ENCODE measurements at places on chromosomes 1 and 21.
A peak's percentile ranks its signal among the peaks of the same experiment; 100 is the strongest.

- DNase-seq = peak; percentile 59
Observed at GRCh38 chr21:34801519-34802132, 132.8 kb downstream of the CLIC6 start.

GRCh38 chr1:37892151-37893047, 33.0 kb upstream of the MTF1 start:
- no peak for DNase-seq

DNA sequence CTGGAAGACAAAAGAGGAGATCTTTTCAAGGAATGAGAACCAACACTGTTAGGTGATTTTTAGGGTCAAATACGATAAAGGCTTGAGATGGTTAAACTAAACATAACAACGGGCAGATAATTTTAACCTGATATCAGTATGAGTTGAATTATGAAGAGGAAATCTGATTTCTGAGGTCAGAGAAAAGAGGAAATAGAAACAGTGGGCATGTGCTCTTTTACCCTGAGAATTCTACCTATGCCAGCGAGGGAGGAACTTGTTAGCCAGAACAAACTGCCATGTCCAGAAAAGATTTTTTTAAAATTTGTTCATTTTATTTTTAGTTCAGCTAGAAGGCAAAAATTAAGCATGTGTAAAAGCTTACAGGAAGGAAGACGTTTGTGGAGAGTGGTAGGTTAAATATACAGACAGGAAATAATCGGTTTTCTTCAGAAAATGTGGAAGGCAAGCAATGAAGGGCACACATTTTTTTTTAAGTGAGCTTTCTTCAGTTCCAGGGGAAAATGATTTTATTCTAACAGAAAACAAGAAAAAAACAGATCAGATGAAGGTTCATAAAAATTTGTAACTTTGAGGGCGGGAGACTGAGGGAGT, 1745.3 kb downstream of the MRPL39 start:
- DNase-seq = no peak

- no peak for DNase-seq
Observed at GRCh38 chr1:17287130-17287776, 20.7 kb upstream of the PADI4 start.

GRCh38 chr21:32477424-32477745, 64.9 kb downstream of the EVA1C start:
- DNase-seq = no peak

- DNase-seq = no peak
Observed at GRCh38 chr1:245160288-245160687, 5.5 kb downstream of the KIF26B start.

DNA sequence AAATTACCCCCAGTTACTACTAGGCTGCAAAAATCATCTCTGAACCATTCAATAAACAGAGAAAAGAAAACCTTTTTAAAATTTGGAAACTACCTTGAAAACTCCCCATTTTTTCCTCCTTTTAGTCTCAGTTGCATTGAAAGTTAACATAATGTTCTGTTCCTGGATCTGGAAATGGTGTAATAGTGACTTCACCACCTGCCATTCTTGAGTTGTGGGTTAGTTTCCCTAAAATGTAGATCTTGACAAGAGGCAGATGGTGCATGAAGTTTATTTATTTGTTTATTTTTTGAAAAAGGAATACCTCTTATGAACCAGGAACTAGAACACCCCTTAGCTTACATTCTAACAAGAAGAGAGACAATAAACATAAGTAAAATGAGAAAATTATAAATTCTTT, 72.8 kb downstream of the ATF6 start:
- DNase-seq = no peak

DNA sequence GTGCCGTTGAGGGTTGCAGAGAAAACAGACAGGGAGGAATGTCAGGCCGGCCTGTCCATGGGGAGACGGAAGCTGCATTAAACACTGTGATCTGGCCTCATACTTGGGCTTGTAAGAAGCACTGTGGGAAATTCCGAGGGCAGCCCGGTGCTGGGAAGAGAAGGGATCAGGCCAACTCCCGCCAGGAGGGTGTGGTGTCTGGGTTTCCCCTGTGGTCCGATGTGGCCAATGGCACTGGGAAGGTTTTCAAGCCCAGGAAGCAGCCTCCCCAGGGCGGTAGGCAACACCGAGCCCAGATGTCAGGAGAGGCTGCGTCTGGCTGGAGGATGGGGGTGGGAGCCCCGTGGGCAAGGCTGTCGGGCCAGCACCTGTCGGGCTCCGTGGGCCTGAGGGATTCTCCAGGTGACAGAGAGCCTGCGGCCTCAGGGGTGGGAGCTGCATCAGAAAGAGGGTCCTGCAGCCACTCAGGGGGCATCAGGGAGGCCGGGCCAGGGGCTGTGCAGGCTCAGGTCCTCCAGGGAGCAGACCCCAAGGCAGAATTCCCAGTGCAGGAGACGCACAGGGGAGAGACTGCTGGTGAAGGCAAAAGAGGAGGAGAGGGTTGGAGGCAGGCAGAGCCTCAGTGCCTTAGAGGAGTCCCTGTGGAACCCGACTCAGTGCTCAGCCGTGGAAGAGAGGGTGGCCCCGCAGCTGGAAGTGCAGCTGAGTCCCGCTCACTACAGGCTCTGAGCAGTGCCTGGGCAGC, 8.4 kb downstream of the UBASH3A start:
- no peak for DNase-seq

- no peak for DNase-seq
Observed at GRCh38 chr1:35569936-35570335, 3.2 kb upstream of the TFAP2E start.

- no peak for DNase-seq
Observed at GRCh38 chr1:242043165-242043564, 44.3 kb upstream of the MAP1LC3C start.

GRCh38 chr21:33664135-33664534, 21.8 kb downstream of the ITSN1 start:
- no peak for DNase-seq

DNA sequence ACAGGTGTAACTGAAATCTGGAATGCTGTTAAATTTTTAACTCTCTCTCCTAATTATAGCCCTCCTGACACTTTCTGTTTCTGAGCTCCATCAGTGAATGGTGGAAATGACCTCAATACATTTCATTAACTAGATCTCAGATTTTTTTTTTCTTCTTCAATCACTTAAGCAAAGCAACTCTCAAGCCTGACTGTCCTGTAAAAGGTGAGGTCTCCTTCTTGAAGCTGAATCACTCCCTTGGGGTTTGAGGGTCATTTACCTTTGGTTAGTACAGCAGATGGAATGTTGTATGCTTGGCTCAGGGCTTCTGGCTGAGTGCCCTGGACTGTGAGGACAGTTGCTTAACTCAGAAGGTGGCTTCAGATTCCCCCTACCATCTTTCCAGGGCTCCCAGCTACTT, 518.7 kb downstream of the PTPRC start:
- no peak for DNase-seq

GRCh38 chr1:20141001-20141400, 1.9 kb downstream of the PLA2G2F start:
- peak; percentile 19 for DNase-seq

DNA sequence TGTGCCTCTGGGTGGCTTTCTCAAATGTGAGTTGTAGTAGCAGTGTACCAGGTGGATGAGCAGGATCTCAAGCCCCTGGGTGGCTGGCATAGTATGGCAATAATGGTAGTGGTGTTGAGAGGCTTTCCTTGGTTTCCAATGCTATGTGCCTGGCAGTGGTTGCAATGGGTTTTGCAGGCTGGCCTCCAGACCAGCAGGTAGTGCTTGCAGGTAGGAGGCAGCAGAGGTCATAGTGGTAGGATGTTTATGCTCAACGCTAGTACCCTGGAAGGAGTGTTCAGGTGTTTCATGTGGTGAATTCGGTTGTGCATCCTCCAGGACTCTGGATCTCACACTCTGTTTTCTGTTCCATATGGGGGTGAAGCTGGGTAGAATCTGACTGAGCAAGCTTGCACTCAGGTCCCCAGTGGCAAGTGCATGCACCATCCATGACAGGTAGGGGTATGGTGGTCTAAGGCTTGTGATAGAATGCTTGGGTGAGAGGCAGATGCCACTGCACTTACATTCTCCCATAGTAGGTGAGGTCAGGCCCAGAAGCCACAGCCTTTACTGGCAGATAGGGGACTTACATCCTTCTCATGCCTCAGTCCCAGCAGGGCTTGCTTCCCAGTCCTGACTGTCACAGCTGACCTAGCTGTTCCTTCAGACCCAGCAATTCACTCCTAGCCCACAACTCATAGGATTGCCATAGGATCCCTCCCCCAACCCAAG, 410.5 kb upstream of the LRRC7 start:
- peak; percentile 54 for DNase-seq

DNA sequence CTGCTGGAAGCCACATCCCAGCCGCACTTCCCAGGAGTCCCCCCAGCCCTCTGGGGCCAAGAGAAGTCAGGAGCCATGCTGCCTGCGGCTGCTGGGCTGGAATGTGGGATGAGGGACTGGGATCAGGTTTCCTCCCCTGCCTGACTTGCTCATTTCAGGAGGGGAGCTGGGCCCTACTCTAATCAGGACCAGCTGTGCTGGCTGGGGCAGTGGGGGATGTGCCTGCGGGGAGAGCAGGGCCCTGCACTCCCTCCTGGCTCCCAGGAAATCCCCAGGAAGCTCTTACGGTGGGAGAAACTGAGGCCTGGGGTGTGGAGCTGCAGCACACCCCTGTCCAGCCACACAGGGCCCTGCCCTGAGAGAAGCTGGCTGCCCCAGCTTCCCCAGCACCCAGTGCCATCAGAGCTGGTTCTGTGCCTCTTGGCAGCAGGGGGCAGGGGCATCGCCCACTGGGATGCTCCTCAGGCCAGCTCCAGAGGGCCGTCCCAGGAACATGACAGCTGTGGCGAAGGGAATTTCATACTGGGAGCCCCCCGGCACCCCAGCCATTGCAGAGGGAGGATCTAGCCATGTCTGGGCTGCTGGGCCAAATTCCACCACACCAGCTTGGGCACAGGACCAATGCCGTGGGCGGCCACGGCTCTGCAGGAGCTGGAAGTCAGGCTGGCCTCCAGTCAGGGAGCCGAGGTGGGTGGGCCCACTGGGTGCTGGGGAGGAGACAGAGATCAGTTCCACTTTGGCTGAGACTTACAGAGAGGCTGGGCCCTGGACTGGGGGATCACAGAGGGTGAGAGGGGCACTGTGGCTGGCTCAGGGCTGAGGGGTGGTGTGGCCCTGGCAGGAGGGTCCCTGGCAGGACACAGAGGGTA, 21.3 kb upstream of the PRSS38 start:
- DNase-seq = peak; percentile 86

GRCh38 chr1:216723274-216723780, at the start of gene ESRRG:
TSS of gene ESRRG (minus strand) at chr1:216723429. CDS start at chr1:216723299, 130 bp downstream.
- DNase-seq = peak; percentile 90

DNA sequence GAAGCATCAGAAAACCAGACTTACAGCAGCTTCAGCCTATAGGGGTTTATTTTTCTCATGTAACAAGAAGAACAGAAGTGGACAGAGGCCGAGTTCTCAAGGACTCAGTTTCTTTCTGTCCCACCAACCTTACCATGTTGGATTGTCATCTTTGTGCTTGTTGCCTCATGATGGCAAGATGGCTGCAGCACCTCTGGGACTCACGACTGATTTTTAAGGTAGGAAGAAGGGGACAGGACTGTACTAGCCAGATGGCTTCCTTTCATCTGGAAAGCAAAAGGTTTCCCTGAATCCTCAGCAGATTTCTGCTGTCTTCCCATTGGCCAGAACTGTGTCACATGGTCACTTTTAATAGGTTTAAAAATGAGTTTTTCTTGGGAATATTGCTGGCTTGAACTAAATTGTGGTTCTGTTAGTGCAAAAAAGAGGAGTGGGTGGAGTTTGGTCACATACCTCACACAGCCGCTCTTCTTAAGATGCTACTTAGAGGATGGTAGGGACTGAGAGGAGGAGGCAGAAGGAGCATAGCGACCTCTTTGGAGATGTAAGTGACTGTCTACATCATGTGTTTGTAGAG, 48.1 kb upstream of the ENAH start:
- DNase-seq = no peak

- no peak for DNase-seq
Observed at GRCh38 chr21:15414057-15414456, 315.7 kb upstream of the USP25 start.

- DNase-seq = no peak
Observed at GRCh38 chr1:214648801-214649200, 45.8 kb downstream of the CENPF start.

- no peak for DNase-seq
Observed at GRCh38 chr1:58884706-58885661, 101.1 kb upstream of the JUN start.

DNA sequence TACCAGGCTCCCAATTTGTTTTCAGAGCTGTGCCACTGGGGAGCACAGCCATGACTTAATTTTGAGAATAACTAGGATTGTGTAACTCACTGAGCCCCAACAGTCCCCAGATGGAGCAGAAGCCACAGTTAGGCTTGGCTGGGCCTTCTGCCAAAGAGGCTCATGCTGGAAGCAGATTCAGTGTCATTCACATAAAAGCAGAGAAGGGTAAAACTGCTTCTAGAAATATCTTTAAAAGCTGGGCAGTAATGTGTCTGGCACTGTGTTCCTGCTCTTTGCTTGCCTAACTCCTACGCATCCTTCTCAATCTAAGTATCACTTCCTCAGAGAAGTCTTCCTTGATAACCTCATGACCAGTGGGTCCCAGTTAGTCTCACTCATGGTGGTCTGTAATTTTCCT, 20.3 kb downstream of the STK40 start:
- no peak for DNase-seq

DNA sequence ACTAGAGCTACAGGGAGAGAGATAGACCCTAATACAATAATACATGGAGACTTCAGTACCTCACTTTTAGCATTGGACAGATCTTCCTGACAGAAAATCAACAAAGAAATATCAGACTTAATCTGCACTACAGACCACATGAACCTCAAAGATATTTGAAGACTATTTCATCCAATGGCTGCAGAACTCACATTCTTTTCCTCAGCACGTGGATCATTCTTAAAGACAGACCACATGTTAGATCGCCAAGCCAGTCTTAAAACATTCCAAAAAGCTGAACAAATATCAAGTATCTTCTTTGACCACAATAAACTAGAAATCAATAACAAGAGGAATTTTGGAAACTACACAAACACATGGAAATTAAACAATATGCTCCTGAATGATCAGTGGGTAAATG, 576.0 kb downstream of the KIF26B start:
- no peak for DNase-seq

- DNase-seq = no peak
Observed at GRCh38 chr21:20266441-20266710, 731.8 kb upstream of the NCAM2 start.

DNA sequence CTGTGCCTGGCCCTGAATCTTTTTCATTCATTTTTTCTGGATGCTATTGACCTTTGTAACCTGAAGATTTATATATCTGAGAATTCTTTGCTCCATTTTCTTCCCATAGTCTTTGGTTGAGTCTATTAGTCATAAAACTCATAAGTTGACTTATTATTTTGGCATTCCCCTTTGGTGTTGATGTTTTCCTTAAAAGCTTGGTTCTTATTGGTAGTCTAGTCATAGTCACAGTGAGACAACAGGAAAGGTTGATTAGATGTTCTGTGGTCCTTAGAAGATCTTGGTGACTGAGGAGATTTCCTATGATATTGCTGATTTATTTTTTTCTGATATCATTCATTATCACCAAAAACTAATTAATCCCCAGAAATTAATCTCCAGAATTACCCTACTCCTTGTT, 86.2 kb downstream of the PTPRC start:
- no peak for DNase-seq

- DNase-seq = no peak
Observed at GRCh38 chr21:39467746-39468145, 16.0 kb downstream of the SH3BGR start.

- DNase-seq = peak; percentile 56
Observed at GRCh38 chr1:159821171-159821867, 5.4 kb upstream of the SLAMF8 start.

- no peak for DNase-seq
Observed at GRCh38 chr1:193634876-193635275, 448.5 kb upstream of the B3GALT2 start.

GRCh38 chr1:199396456-199396855, 631.1 kb upstream of the NR5A2 start:
- DNase-seq = no peak

GRCh38 chr1:247295274-247295684, 36.4 kb downstream of the ZNF496 start:
- DNase-seq = peak; percentile 76

Measured in H9 (cell line).